ENCODE measurements at places on chromosomes 11 and 22.

DNA sequence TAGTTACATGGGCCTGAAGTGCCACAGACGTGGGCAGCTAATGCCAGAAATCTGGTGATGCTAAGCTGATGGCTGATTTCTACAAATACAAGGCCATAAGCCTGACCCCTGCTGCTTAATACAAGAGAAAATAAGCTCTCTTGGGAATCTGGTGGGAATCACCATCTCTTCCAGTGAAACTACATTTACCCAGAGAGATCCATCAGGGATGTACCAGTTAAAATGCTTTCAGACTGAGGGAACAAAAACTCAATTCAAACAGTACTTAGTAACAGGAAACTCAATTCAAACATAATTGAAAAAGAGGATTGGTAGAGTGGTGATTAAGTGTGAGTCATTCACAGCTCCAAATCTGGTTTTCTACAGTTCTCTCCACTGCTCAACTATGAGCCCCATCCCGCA, 1.7 kb upstream of the CAVIN3 start:
- no peak for DNase-seq

DNA sequence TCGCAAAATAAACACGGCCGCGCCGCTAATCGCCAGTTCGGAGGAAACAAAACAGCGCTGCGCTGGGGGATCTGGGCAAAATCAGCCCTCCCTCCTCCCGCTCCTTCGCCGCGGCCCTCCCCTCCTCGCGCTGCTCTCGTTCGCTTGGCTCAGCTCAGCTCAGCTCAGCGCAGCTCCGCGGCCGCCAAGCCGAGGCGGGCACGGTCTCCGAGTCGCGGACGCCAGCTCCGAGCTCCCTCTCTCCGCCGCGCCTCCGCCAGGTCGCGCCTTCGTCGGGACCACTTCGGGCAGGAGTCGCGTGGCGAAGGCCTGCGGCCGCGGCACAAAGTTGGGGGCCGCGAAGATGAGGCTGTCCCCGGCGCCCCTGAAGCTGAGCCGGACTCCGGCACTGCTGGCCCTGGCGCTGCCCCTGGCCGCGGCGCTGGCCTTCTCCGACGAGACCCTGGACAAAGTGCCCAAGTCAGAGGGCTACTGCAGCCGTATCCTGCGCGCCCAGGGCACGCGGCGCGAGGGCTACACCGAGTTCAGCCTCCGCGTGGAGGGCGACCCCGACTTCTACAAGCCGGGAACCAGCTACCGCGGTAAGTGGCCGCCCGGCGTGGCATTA, at the start of gene SPON1:
Gene SPON1 (plus strand): TSS at position 162 of the 607 bp plus-strand sequence. CDS start 182 bp downstream, at position 344.
- no peak for DNase-seq

- no peak for DNase-seq
Measured at GRCh38 chr22:41836551-41836950, 3.6 kb downstream of the SREBF2 start.

GRCh38 chr11:57727185-57727584, 14.1 kb upstream of the SELENOH start:
- no peak for DNase-seq

- DNase-seq: no peak
Measured at GRCh38 chr22:43042101-43042780, 27.3 kb upstream of the PACSIN2 start.

DNA sequence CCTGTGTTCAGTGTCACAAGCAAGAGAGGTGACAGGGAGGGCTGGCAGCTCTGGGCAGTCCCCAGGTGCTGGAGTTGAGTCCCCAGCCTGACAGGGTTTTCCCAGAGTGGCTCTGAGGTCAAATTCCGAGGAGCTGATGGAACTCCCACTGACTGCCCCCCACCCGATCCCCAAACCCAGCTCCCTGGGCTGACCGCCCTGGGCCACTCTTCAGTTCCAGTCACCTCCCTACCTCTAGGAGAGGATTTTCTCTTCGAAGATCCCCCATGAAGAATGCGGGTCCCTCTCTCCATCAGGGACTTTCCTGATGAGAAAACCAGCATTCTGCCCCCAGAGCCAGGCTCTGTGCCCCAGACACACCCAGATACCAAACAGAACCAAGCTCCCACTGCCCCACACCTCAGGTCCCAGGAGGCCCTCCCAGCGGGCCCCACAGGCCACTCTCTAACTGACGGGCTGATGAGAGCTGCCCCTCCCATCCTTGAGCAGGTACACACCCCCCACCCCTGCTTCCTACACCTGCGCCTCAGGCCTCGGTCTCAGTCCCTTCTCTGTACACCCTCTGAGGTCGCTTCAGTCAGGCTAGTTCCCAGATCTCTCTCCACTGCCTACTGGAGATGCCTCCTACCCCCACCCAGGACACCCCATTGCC, 12.1 kb upstream of the RAC2 start:
- no peak for DNase-seq

GRCh38 chr11:85167038-85167437, 460.1 kb downstream of the DLG2 start:
- no peak for DNase-seq

All from hematopoietic multipotent progenitor cell treated with erythropoietin and hydrocortisone succinate and interleukin-3 and kit ligand, for 8 days (in vitro differentiated cells).